ENCODE measurements at places on chromosomes 6 and 20.
A peak's percentile ranks its signal among the peaks of the same experiment; 100 is the strongest.

DNA sequence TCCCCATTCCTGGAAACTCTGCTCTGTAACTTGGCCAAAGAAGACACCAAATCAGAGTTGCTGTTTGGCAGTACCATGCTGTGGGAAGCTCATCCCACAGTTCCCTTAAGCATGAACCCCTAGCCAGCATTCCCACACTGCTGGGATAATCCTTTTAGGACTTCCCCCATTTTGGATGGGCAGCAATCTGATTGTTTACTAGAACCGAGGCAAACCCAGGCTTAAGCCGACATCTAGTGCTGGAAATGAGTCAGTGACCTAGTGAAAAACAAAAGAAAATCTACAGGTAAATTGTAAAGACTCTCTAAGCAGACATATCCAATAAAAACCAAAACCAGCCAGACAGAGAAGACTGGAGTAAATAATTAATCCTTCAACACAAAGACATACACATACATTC is 5.2 kb downstream of the DNAH8 start:
- DNase-seq = no peak

DNA sequence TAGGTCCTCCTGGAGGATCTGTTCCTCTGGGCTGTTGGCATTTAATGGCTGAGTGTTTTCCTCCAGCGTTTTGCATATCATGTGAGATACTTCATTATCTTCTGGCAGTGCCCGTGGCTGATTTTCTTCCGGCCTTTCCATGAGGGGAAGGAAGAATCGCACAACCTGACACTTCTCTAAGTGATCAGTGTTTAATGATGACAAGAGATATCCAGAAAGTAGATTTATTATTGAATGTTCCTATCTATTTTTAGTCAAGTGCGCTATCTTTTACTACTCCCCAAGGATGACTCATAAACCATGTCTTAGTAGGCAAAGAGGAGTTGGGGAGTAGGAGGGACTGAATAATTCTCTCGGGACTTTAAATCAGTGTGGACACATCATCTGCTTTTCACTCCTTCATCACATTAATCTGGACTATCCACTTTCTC is 149.7 kb downstream of the PLCB4 start:
- peak; percentile 86 for DNase-seq

DNA sequence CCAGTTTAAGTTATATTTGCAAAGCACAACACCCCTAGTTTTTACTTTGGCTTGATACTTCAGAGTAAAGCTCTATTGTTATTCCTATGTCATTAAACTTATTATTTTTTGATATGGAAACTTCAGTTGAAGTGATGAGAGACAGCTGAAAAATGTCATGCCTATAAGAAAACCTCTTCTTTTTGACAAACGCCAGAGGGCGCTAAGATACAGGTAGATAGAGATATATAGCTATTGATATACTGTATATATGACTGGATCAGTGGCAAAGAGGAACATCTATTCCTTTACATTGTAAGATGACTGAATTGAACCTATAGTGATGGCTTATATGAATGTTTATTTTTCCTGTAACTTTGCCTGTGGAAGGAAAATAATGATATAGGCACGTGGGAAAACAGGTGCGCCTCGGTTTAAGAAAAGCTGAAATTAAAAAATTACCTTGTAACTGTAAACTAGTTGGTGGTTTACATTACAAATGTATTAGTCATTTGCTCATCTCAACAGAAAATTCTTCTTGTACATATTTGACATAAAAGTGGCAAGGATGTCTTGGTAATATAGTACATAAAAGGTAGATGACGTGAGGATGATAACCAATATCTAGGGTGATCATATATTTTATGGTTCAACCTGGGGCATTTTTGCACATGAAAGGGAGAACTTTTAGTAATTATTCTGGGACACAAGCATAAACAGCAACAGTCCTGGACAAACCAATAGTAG is 74.1 kb downstream of the LAMA4 start:
- DNase-seq = peak; percentile 86

DNA sequence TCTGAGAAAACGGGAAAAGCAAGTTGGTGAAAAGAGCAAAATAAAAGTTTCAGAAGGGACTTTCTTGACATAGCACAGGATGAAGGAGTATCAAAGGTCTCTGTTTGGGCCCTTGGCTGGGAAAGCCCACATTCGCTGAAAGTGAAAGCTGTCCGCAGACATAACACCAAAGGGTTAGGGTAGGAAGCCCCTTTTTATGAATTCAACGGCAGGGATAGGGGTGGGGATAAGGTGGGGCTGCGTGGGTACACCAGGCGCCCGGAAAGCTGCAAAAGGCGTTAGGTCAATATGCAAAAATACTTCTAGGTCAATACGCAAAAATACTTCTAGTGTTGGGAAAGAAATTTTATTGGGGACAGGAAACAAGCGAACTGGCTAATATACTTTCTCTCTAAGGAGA is 135.1 kb downstream of the OR2B2 start:
- DNase-seq = no peak

DNA sequence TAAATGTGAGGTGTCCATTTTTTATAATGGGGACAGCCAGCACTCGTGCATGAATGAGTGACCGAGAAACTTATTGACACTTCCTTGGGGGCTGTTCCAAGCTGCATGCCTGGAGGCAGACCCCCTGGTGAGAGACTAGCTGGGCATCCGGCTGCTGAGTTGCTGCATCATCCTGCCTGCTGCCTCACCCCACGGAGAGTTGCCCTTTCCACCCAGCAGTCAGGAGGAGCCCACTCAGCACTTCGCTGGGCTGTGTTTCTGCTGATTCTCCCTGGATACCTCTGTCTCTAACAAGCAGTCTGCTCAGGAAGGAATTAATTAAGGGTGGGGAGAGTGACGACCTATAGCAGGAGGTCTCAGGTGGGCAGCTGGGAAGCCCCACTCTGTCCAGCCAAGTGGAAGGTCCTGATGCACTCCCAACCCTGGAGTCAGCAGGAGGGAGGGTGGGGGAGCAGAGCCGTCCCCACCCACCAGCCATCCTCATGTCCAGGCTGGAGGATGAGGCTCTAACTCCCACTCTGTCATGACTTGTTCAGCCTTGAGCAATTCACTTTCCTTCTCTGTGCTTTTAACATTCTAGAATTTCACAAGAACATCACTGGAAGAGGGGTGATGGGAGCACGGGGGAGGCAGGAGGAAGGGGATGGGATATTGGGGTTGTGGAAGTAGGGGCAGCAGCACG is 177.3 kb downstream of the LRFN2 start:
- DNase-seq = peak; percentile 39

GRCh38 chr20:49228676-49229075 is 9.5 kb downstream of the DDX27 start:
- DNase-seq = no peak

DNA sequence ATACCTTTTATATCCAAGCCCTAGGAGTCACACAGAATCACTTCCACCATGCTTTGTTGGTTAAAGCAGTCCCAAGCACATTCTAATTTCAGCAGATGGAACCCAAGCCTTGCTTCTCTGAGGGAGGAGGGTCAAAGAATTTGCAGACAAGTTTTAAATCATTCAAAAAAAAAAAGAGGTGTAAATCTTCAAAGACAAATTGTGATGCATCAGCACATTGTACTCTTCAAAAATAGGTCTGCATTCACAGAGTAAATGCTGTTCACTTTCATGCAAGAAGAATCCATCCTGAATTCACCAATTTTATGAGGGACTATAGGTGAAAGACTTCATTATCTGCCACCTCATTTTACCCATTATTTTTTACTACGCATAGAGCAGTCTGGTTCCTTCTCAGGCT is 321.8 kb upstream of the PRDM1 start:
- no peak for DNase-seq

DNA sequence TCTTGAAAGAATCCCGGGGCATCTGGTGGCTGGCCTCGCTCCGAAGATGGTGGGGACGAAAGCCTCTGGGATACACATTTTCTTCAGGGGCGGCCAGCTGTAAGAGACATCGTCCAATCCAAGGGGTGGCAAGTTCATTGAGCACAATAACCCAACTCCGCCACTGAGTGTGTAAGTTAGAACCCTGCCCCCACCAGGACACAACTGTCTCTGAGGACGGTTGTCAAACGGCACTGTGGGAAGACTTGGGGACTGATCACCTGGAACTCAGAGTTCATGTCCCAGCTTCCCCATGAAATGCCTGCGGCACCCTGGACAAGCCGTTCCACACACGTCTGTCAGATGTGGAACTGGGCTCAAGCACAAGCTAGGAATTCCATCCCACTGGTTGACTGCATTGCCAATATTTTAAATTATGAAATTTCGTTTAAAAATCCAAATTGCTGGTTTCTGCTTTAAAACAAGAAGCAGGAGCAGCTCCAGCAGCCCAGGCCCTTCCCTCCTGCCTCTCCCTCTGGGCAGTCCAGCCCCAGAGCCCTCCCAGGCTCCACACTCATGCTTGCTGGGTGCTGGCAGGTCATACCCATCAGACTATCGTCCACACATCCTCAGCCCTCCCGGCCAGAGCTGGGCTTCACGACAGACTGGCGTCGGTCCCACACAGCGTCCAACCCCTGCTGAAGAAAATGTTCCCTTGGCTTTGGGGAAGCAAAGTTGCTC is 80.9 kb upstream of the AFDN start:
- no peak for DNase-seq

- no peak for DNase-seq
Measured at GRCh38 chr6:82086944-82087343, 160.6 kb downstream of the IBTK start.

GRCh38 chr20:46752728-46753127 is 43.3 kb downstream of the SLC2A10 start:
- DNase-seq = peak; percentile 58

DNA sequence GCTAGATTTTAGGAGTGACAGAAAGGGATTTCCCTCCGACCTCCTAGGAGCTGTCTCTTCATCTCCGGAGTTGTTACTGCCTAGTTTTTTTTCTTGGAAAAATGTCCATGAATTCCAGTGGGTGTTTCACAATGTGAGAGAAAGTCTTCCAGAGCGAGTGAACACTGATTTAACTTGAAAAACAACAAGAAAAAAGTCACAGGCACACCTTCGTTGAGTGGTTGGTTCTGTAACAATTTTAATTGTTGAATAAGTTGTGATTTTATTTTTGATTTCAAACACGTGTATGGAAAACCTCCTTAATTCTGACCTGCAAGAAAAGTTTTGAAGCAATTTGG is 2.9 kb downstream of the TFAP2C start:
- no peak for DNase-seq

GRCh38 chr6:119313937-119314884 is 35.4 kb downstream of the MAN1A1 start:
- DNase-seq = no peak

- DNase-seq = peak; percentile 65
Measured at GRCh38 chr20:23145281-23145700, 59.2 kb upstream of the CD93 start.

- no peak for DNase-seq
Measured at GRCh38 chr20:20888266-20888656, 175.8 kb upstream of the RALGAPA2 start.

DNA sequence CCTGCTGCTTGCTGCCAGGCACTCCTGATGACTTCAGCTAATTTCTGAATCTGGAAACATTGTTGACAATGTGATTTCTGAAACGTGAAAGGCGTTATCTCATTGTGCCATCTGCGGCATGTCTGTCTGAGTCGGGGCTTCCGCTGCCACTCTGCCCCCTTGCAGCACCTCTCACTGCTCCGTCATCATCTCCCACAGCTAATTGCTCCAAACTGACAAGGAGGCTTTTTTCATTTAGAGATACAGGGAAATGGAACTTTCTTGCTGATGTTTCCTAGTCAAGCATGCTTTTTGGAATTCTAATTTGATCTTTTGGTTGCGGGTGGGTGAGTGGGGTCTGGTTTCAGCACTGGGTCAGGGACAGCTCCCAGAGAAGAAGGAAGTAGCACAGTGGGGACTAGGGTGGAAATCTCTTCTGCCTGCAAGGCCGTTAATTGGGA is 233.5 kb downstream of the DHX35 start:
- DNase-seq = peak; percentile 4

DNA sequence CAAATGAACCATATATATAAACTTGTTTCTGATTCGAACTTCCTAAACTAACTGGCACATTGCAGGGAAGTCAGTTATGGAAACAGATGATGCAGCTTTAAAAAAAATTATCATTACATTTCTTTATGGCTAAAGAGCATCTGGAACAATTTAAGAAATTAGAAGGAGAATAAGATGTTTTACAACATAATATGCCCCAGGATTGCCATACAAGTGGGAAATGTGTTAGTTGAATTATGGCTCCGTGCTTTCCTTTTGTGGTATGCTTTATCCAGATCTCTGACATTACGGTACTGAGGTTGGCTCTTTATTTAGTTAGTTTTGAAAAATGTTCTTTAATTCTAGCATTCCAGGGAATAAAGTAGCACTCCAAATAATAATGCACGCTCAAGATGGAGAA is 343.0 kb upstream of the ZFP64 start:
- no peak for DNase-seq

GRCh38 chr20:17541996-17542395 is 10.8 kb upstream of the BFSP1 start:
- DNase-seq = peak; percentile 78

All from fibroblast of skin of back (primary cell).